ENCODE measurements at places on chromosomes 12 and 14.

DNA sequence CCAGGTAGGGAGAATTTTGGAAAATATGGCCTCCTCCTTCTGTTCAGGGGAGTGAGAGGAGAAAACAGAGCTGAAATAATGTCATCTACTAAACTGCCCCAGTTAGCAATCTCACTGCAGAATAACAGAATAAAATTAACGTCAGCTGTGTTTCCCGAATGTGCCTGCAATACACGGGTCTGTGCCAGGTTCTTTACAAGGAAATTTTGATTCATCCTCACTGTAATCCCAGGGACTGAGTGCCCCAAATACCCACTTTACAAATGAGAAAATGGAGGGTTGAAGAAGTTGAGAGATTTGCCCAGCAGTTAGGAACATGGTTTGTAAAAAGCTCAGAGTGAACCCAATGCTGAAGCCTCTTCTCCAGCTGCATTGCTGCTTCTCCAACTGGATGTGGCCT, 21.3 kb upstream of the SERPINA6 start:
- DNase-seq = no peak

GRCh38 chr14:66444271-66444927, 41.8 kb upstream of the CCDC196 start:
- no peak for DNase-seq

GRCh38 chr12:68331500-68331868, 678 bp downstream of the MDM1 start:
- no peak for DNase-seq

GRCh38 chr14:102891556-102891955, 30.9 kb upstream of the AMN start:
- DNase-seq = no peak

- no peak for DNase-seq
These were observed 743 bp upstream of the DTX1 start for GRCh38 chr12:113055594-113056380.

DNA sequence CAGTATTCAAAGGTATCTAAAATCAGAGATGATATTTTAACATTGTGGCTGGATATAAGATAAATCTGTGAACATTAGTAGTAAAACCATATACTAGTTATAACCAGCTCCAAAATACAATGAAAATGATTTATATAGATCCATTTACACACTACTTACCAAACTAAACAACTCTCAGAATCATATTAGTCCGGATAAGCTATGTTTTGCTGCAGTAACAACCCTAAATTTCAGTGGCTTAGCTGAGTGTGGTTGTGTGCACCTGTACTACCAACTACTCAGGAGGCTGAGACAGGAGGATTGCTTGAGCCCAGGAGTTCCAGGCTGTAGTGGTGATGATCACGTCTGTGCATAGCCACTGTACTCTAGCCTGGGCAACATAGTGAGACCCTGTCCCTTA, 23.8 kb downstream of the ZDHHC17 start:
- DNase-seq = no peak

GRCh38 chr12:6745741-6746525, 7.0 kb downstream of the MLF2 start:
- no peak for DNase-seq

- no peak for DNase-seq
These were observed 19.8 kb upstream of the CHFR start for GRCh38 chr12:132907216-132907615.

DNA sequence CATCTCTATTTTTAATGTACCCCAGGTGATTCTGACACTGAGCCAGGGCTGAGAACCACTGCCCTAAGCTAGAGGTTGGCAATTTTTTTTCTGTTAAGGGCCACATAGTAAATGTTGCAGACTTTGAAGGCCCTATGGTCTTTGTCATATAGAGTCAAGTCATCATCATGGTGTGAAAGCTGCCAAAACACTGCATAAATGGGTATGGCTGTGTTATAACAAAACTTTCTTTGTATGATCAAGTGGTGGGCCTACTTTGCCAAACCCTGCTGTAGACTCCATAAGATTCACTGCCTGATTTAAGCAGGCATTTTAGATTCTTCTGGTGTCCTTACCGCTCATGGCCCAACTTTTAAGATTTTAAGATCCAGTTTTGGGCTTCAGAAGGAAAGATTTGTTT, 76.8 kb downstream of the CLMN start:
- no peak for DNase-seq

DNA sequence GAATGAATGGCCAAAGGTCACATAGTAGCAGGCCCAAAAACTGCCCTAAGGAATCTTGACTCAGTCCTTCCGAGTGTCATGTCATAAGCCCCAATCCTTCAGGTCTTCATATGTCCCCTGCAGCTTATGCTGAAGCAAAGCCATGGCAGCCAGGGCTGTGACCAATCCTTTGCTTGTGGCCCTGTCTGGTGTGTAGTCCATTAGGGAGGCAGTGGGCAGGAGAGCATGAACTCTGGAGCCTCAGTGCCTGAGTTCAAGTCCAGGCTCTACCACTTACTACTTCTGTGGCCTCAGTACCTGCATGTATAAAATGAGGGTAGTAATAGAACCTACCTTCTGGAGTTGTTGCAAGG, 20.3 kb downstream of the PLEKHG3 start:
- DNase-seq = no peak

DNA sequence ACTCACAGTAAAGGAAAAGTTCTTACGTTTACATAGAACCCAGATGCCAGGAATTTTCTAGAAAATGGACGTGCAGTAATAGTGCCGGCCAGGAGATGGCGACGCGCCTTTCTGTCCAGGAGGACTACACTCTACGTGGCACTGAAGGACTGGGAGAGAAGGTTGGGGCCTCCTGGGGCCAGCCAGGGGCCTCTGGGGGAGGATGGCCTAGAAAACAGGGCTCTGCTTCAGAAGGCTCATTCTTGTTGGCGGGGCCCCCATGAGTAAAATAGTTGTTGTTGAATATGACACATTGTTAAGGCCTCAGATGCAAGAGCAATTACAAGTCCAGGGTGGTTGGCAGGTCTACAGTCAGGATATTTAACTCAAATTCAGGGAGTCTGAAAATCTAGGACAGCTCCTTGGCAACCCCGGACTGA, 120.1 kb upstream of the MAX start:
- DNase-seq = peak; percentile 12

- DNase-seq = no peak
These were observed 488.4 kb downstream of the PCNX1 start for GRCh38 chr14:71395636-71396035.

- no peak for DNase-seq
These were observed 425.3 kb upstream of the FBXO33 start for GRCh38 chr14:39857376-39858055.
